ENCODE measurements at places on chromosomes 6 and 20.

GRCh38 chr6:106079961-106080762 is 6.0 kb upstream of the PRDM1 start:
- DNase-seq, result no peak

DNA sequence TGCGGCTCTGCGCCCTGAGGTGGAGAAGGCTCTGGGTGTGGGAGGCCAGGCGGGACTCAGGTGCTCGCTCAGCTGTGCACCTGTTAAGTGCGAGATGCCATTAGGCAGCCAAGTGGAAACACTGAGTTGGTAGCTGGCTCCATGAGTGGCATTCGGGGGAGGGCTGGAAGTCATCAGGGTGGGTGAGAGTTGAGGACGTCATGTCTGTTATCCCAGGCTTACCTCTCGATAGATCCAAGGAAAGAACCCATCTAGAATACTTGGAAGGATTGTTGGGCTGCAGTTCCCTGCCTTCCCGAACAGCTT is 41.3 kb downstream of the TAF8 start:
- DNase-seq, result no peak

GRCh38 chr6:107531868-107532267 is 42.0 kb downstream of the SOBP start:
- no peak for DNase-seq

GRCh38 chr20:25750765-25751696 is 54.4 kb upstream of the ZNF337 start:
- peak; percentile 13 for DNase-seq

DNA sequence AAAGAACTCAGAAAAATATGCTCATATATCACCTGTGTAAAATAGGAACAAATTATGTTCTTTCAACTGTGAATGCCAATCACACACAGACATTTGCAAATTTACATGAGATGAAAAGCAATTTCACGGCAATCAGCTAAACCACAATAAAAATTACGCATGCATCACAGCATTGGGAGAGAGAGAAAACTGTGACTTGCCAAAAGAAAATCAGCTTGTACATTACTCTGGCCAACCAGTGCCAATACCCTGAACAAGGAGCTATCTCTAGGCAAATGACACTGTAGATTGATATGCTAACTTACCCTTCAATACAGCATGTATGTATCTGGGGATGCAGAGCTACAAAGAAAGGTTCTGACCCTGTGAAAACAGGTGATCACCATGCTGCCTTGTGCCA is 515.6 kb downstream of the EYS start:
- DNase-seq, result no peak

DNA sequence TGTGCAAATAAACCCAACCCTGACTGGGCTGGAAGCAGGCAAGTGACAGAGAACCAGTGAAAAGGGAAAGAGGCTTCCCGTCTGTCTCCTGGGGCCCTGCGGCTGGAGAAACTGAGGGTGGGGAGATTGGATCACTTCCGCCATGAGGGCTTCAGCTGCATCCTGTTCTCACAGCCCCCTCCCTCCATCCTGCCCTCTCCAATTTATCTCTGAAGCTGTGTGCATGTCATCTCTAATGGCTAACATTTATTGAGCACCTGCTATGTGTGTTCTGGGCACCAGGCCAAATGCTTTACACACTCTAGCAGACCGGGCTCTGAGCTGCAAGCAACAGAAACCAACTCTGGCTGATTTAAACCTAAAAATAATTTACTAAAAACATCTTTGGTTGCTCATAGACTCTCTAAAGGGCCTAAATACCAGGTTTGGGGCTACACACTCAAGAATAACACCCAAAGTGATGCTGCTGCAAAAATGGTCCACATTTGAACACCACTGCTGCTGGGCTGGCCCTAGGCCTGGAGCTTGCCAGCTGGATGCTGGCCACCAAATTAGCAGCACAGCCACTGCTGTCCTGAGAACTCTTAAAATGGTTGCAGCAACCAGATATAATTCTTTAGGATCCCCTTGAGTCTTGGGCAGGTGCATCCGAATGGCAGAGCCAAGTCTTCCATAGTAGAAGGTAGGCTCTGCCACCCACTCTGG is 123.6 kb upstream of the LRFN2 start:
- DNase-seq, result no peak

DNA sequence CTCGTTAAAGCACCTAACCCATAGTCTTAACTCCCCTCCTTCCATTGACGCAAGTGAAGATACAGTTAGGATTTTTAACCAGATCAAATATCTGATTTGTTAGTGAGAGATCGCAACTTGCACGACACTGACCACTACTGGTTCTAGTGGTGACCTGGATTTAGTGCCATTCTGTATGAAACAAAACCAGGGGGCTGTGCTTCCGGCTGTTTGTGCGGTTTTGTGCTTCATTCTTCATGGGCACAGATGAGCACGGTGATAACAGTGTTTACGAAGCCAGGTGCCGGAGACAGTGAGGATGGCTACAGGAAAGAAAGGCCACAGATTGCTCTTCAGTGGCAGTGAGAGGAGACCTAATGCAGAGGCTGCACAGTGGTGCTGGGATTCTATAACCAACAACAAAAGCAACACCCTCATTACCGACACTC is 75.5 kb downstream of the NOL4L start:
- no peak for DNase-seq

DNA sequence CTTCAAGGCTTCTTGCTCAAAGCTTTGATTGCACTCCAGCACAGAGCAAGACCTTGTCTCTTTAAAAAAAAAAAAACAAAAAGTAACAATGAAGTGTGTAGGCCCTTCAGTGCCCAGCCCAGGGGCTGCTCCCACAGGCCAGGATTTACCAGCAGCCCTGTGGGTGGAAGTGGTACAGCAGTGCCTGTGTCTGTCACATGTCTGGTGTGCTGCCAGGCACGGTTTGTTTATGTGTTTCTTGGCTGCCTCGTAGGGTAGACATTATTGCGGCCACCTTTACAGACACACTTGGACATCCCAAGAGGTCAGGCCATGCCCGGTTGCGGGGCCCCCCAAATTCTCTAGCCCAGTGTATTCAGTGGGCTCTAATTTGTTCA is 12.7 kb downstream of the DYNLRB1 start:
- DNase-seq, result no peak

GRCh38 chr6:139483079-139483478 is 108.6 kb upstream of the CITED2 start:
- no peak for DNase-seq

DNA sequence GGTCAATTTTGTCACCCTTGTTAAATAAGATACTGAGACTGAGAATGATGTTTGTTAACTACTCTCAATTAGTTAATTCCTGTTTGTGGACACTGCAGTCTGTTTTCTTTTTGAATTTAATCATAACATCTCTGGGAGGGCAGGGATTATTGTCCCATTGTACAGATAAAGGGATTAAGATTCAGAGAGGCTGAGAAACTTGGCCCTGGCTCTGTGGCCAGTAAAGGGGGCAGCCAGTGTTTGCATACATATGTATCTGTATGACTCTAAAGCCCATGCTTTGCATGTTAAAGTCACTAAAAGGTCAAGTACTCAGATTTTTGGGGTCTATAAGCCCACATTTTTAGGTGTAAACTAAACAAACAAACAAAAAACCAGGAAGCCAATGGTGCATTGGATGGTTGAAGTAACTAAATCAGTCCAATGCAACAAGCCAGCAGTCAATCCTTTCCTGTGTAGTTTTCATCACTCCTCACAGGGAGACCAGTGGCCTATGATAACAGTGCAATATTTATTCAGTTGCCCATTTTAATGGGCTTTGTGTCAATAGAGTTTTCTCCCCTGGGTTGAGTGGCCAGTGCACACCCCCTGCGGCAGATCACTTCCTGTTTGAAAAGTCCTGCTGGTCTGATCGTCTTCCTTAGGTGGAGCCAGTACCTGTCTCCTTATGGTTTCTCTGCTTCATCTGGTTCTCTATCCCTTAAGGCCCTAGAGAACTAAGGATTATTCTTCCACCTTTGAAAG is 106.7 kb downstream of the SLX4IP start:
- no peak for DNase-seq

DNA sequence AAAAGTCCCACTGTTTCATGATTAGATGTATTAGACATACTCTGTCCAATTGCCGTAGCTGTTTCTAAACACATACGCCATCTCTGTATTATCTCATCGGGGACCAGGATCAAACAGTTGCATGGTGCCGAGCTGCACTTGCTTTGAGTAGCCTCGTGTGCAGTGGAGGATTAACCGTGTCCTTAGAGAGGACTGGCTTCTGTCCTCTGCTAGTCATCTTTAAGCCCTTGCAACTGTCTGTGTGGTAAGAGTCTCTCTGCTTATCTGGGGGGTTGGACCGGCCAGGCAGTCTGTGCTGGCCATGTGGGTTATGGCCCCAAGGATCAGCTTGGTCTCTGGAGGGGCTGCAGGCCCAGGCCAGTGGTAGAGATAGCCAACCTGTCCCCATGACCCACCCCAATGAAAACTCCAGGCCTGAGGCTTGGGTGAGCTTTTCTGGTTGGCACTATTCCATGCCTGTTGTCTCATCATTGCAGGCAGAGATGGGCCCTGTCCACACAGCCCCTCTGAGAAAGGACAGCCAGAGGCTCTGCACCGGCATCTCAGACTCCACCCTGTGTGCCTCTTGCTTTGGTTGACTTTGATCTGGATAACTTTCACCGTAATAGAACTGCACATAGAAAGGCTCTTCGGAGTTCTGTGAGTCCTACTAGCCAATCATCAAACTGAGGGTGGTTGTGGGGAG is 137.3 kb upstream of the SNX9 start:
- no peak for DNase-seq
